T-helper 17 cell (primary cell): ENCODE measurements at places on chromosomes 3 and 15. TPM values are rescaled to one million over a fixed set of nuclear protein-coding genes. Genes with fewer than 3 reads are reported as not detected.

DNA sequence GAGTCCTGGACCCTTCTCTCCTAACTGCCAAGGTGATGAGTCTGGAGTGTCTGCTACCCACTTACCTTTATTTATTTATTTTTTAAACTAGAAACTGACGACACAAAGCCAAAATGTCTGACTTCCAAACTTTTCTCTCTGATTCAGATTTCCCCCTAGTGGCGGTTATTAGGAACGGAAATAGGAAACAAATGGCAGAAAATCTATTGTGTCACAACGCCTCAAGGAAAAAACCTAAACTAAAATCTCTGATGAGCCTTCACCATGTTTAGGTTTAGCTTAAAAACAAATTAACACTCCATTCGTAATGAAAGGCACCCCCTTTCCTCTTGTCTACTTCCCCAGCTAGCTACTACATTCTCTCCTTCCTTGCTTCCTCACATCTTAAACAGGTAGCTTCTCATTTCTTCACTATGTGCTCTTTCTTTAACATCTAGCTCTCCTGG, 94.0 kb upstream of the MEX3B start:
- DNase-seq, result no peak

Gene RAB6B
- total RNA-seq, result 1.8 TPM

Gene NR1I2
- not detected for total RNA-seq

Gene CD86
- total RNA-seq, result 4.3 TPM

DNA sequence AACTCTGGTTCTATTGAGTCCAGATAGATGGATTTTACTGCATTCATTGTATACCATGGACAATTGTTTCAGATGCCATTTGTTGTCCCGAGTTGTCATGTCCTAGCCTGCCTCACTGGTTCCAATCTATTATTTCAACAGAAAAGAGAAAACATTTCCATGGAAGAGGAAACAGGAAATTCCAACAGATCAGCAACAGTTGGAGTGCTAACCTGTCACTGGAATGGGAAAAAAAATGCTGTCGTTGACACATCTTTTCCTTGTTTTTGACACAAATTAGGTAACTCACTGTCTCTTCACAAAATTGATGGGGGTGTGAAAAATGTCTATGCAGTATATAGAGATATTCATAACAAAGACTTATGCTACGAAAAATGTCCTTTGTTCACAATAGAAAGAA, 432.0 kb upstream of the TBL1XR1 start:
- no peak for DNase-seq
